CD14-positive monocyte (primary cell): ENCODE measurements at places on chromosomes 3 and 15.

- DNase-seq, result no peak
Observed at GRCh38 chr15:92843814-92844213, 56.3 kb upstream of the CHD2 start.

- no peak for DNase-seq
Observed at GRCh38 chr3:177842743-177843734, 645.8 kb upstream of the TBL1XR1 start.

DNA sequence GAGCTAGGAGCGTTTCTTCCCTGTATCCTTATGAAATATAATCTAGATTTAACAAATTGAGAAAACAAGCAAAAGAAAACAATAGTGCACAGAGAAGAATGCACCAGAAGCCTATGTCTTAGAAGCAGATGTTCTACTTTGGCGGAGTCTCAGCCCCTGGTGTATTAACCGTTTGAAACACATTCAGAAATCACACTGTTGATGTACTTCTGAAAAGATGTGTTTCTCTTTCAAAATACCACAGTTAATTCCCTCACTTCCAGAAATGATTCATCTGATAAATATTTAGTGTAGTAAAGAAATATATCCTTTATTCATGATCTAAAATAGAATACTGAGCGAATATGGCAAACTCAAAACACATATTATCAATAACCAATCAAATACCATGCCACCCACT, 77.7 kb downstream of the CBLB start:
- DNase-seq, result no peak

DNA sequence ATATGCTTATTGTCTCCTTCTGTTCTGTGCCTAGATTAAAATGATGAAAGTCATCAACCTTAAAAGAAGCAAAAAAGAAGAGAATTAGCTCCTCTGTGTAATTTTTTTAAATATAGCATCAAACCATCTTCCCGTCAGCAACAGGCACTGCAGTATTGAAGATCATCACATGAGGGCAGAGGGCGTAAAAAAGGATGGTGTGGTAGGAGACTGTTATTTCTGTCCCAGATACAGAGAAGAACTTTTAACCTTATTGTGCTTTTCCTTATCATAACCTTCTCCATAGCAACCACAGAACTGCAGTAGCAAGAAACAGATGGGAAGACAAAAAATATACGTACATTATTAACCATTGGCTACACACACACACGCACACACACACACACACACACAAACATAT, 88.8 kb downstream of the IGSF11 start:
- DNase-seq, result no peak

- DNase-seq, result no peak
Observed at GRCh38 chr3:34938784-34939183, 700.5 kb upstream of the ARPP21 start.

DNA sequence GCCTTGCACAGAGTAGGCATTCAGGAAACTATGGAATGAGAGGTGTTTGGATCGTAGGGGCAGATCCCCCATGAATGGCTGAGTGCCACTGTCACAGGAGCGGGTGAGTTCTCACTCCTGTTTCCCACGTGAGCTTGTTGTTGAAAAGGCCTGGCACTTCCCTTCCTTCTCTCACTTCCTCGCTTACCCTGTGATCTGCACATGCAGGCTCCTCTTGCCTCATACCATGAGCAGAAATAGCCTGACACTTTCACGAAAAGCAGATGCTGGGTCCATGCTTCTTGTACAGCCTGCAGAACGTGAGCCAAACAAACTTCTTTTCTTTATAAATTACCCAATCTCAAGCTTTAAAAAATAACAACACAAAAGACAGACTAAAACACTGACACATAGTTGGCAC, 55.4 kb downstream of the AGBL1 start:
- DNase-seq, result no peak

GRCh38 chr3:10697918-10698317, 118.1 kb upstream of the SLC6A11 start:
- DNase-seq, result no peak

DNA sequence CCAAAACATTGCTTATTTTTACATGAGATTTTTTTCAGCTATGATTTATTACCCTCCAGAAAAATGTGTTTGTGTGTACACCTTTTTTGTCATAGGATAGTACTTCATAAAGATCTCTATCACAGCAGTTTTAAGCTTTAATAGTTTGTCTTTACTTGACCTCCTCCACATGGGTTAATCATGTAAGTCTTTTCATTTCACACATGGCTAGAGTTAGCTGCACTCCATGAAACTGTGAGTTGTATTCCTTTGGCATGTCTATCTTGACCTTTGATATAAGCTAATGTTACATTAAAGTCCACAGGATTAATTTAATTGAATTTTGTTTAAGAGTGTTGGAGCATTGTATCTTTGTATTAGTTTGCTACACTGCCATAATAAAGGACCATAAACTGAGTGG, 217.1 kb downstream of the OTOL1 start:
- no peak for DNase-seq

DNA sequence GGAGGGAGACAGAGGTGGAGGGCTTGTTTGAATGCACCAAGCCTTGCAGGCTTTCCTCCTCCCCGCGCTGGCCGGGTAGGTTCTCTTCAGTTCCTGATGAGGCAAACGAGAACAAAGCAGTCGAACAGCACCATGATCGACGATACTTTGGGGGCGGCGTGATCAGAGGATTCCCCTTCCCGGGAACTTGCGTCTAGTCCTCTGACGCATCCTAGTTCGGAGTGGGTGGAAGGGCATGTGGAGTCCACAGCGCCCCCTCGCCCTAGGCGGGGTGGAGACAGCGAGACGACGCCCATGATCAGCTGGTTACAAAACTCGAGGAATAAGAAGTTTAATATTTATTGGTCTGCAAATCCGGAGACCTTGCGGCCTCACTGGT, 452 bp upstream of the SV2B start:
- DNase-seq, result no peak

DNA sequence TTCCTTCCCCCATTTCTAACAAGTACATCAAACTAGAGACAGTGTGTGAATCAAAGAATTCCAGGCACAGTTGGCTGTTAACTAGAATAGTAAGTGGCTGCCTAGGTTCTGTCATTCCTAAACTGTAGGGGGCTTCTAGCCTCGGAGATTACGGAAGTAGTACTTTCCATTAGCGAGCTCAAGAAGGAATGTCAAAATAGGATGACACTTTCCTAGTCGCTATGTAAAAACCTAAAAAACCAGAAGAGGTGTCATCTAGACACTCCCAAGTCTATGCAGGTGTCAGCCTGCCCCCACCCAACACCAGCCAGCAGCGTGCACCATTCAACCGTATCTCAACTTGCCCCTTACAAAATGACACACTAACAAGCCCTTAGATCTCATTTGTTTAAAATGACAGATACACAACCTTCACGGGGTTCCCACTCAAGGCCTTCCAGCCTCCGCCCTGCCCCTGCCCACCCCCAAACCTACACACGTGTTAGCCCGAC, 874 bp downstream of the INO80 start:
- DNase-seq, result peak; percentile 60

DNA sequence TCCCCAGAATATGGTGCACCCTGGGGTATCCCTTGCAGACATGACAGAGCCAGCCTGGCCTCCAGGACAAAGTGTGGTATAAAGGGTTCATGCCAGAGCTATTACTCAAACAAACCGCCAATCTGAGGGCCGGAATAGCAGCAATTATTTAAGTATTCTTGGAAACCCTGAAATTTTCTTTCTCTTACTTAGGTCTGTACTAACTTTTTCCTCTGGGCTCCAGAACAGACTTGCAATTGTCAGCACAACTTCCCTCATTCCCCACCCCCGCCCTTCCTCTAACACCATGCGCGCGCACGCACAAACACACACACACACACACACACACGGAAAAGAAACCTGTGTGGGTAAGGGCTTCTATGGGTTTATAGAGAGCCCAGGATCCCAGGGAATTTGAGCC, 56.3 kb downstream of the ISG20 start:
- no peak for DNase-seq

- no peak for DNase-seq
Observed at GRCh38 chr3:59772416-59773408, 722.9 kb upstream of the CFAP20DC start.

DNA sequence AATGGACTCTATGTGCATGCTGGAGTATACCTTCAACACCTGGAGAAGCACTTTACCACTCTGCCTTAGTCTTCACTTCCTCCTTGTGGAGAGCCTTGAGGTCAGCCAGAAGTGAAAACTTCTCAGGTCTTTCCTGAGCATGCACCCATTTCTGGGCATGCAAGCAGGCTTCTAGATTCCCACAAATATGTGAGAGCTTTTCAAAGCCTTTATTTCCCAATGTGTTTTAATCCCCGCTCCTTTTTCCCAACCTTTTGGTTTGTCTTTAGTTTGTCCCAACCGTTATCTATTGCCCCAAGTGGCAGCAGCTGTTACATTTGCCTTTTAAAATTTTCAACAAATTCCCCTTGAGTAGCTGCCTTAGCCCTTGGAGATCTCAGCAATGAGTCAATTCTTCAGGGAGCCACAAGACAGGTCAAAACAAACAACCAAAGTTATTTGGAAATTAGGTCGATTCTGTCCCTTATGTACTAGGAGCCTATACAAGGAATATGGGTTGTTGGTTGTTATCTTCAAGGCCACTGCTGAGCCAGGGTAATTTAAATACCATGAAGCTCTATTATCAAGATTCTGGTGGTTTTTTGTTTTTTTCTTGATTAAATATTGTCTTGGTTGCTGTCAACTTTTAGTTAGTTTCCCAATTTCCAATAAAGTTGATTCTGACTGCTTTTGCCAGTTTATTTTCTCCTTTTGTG, 44.4 kb downstream of the LSM3 start:
- no peak for DNase-seq

DNA sequence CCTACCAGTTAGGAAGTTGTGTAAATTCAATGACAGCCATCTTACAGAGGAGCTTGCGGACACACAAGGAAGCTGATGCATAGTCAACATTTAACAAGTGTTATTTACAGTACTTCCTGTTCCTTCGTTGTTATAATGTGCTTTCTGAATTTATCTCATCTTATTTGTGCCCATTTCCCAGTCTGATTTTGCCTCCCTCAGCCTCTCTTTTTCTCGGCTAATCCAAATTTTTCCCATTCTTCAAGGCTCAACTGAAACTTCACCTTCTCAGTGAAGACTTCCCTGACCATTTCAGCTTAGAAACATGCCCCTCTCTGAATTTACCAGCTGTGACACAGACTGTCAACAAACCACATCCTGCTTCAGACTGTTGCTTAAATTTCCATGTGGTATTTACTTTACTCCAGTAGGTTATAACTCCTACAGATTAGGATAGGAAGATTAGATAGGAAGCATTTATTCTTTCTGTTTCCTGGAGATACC, 55.7 kb upstream of the CP start:
- peak; percentile 54 for DNase-seq

DNA sequence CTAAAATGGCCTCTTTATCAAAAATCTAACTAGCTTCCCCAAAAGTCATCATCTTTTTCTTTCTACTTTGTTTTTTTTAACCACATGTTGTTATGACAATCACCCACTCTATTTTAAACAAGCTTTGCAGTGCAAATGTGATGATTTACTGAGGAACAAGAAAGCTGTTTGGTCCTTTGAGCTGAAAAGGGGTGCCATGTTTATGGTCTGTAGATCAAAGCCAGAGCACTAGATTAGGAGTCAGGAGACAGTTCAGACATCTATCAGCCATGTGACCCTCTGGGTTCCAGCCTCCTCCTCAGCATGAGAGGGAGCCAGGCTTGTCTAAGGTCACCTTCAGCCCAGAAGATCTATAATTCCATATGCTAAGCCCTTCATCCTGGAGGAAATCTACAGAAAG, 65.9 kb downstream of the RPL22L1 start:
- DNase-seq, result no peak
